ENCODE measurements at places on chromosomes 2 and 18.

GRCh38 chr2:1704631-1705556, 39.4 kb downstream of the PXDN start:
- no peak for DNase-seq

DNA sequence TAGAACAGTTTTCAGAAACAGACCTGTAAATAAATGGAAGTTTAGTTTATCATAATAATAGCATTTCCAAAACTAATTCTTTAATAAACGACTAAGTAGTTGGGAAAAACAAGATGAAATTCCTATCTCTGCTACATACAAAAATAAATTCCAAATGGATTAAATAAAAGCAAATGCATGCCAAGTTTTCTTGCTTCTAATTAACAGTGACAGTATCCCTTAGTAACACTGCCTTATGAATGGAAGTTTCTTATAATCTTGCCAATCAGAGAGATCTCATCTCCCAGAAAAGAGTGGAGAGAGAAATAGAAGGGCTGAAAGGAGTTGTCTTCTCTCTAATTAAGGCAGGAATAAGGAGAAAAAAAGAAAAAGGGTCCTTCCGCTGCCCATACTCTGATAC, 133.9 kb downstream of the GFPT1 start:
- no peak for DNase-seq

GRCh38 chr2:15890124-15890754, 50.1 kb upstream of the MYCN start:
- DNase-seq = no peak

DNA sequence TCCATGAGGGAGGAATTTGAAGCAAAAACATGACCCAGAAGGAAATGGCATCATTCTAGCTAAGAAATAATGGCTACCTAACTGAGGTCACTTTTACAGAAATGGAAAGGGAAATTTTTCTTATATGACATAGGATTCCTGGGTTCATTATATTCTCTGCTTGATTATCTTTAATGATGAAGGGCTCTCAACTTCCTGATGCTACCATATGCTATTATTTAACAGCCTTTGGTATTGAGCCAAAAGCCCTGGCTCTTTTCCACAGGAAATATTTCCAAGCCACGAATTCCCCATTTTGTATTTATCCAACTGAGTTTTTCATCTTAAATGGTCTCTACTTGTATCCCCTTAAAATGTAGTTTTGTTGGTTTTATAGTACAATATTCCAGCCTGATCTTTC, 63.2 kb upstream of the NPAS2 start:
- DNase-seq = no peak

- DNase-seq = no peak
Observed at GRCh38 chr2:60552078-60552850, 1.2 kb downstream of the BCL11A start.

DNA sequence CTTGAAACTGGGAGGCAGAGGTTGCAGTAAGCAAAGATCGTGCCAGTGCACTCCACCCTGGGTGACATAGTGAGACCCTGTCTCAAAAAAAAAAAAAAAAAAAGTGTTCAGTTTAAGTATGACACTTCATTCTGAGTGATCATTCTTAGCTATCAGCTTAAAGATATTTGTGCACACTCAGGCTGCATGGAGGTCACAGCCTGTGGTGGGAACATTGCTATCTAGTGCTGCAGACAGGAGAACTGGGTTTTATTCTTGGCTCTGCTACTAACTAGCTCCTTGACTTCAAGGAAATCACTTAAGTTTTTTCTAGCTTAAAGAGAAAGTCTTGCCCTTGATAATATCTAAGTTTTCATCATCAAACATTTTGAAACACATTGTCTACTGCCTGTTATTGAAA, 391.3 kb upstream of the CDH7 start:
- no peak for DNase-seq

DNA sequence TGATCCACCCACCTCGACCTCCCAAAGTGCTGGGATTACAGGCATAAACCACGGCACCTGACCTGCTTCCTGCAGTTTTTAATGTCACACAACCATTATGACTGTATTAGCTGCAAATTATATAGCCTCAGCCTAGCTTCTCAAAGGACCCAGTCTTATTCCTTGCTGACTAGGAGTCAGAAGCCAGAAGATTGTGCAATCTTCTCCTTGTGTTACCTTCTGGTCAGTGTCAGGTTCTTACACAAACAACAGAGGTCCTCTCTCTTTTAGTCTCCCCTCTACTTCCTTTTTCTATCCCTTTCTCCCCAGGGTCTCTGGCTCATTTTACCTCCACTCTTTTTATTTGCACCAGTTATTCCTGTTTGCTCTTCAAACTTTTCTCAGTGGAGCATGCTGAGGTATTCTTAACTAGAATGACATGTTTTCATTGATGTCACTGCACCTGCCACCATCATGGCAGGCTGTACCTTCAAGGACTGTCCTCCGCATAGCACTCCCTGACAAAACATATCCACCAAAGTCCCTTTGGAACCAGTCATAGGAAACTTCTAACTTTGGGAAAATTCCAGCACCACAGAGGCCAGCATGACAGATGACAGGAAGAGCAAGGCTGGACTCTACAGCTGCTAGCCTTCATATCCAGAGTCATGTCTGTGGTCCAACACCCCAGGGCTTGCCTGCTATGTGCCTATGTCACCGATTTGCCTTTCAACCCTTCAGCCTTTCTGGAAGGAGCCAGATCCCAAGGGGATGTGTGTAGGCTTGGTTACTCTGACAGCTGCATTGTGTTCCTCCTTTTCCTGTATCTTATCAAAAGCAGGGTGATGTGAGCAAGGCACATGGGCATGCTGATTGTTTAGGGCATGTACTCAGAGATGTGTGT, 45.2 kb upstream of the EPC2 start:
- no peak for DNase-seq

DNA sequence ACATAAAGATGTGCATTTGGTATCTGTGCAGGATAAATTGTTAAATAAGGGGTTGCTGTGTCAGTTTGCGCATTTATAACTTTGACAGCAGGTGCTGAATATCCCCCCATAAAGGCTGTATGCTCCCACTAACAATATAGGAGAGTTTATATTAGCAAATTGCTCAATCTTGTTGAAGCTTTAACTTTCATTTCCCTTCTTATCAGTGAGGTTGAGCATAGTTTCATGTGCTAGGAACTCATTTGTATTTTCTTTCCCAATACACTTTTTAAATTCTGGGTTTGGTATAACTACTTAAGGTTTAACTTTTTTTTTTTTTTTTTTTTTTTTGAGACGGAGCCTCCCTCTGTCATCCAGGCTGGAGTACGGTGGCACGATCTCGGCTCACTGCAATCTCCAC, 89.0 kb downstream of the FAM117B start:
- no peak for DNase-seq

DNA sequence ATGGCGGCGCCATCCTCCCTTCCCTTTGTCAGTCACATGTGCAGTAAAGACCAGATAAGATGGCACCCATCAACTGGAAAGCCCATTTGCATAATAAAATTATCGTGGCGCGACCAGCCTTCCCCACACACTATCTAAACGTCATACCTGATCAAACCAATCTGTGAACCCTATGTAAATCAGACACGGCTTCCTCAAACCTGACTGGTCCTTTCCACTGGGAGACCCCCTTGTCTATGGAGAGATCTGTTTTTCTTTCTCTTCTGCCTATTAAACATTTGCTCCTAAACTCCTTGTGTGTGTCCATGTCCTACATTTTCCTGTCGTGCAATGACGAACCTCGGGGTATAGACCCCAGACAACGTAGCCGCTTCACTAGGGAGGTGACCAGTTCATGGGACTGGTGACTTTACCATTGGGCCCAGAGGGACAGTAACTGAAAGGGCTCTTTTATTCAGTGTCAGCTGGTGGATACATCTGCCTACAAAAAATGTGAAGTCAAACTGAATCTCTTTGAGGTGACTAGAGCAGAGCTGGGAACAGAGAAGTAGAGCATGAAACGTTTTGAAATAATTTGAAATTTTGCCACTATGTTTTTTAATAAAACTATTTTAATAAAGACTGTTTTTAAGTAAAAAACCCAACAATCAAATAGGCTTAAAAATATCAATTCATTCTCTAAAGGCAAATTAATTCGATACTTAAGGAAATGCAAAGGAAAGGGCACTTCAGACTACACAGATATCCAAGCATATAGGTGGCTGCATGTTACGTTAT, 87.5 kb downstream of the SOCS6 start:
- DNase-seq = no peak

- DNase-seq = no peak
Observed at GRCh38 chr18:13638719-13639595, 87.4 kb downstream of the FAM210A start.

DNA sequence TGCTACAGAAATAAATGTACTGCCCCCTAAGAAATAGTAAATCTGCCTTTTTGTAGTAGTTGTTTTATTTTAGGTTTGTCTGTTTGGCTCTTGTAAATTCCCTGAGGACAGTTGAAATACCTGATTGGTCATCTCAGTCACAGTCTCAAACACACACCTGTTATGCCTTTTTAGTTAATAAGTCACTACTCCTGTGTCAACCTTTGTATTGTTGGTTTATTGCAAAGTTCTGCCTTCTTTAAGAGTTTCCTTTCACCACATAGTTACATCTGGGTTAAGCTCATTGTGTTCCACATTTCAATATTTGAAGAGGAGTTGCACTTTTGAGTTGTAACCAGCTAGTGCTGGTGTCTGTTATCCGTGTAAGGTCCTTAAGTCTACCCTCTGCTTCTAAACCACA, 198.7 kb downstream of the CCDC85A start:
- no peak for DNase-seq

GRCh38 chr18:51383116-51383515, 185.6 kb upstream of the MEX3C start:
- no peak for DNase-seq

- DNase-seq = no peak
Observed at GRCh38 chr2:96231316-96231715, 22.7 kb upstream of the STARD7 start.

- DNase-seq = no peak
Observed at GRCh38 chr2:108271691-108272253, 16.9 kb upstream of the SULT1C2 start.

DNA sequence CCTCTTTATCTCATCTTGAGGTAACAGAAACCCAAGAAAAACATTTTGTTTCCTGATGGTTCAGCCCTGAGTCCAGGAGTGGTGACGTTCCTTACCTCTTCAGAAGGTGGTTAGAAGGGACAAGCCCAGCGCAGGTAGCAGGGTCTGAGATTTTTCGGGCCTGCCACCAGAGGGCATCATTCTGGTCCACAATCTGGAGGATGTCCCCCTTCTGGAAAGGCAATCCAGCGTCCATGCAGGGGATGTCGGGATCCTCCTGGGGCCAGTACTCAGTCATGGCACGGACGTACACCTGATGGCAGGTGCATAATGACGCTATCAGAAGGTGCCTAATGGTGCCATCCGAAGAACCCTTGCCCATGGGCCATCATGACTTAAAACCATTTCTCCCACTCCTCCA, 17.7 kb downstream of the MPP4 start:
- no peak for DNase-seq

GRCh38 chr2:11899264-11899818, 152.9 kb downstream of the LPIN1 start:
- no peak for DNase-seq

DNA sequence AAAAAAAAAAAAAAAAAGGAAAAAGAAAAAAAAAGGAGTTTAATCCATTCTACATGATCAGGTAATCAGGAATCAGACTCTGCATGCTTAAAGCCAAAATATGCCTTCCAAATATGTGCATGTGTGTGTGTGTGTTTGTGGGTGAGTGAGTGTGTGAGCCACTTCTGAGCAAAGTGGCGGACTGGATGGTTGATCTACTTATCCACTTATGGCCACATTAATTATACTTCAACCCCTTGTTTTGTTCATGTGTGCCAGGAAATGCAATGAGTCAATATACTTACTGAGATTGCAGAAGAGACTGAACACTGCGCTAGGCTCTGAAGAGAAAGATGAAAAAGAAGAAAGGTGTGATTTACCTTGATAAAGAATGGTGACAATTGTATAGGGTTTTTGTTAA, 586.5 kb upstream of the NXPH2 start:
- no peak for DNase-seq

- no peak for DNase-seq
Observed at GRCh38 chr2:144858211-144858610, 338.3 kb upstream of the ZEB2 start.

Measured in stimulated activated CD4-positive, alpha-beta T cell treated with anti-CD3 and anti-CD28 coated beads, Interleukin-1b, Interleukin-23, amount 100 ng/mL, for 1 hour (primary cell).